ENCODE measurements at places on chromosomes 4 and X. TPM values are rescaled to one million over a fixed set of nuclear protein-coding genes. Genes with fewer than 3 reads are reported as not detected.
A peak's percentile ranks its signal among the peaks of the same experiment; 100 is the strongest.

- DNase-seq, result no peak
Measured at GRCh38 chr4:160299608-160300007, 1196.7 kb downstream of the RAPGEF2 start.

DNA sequence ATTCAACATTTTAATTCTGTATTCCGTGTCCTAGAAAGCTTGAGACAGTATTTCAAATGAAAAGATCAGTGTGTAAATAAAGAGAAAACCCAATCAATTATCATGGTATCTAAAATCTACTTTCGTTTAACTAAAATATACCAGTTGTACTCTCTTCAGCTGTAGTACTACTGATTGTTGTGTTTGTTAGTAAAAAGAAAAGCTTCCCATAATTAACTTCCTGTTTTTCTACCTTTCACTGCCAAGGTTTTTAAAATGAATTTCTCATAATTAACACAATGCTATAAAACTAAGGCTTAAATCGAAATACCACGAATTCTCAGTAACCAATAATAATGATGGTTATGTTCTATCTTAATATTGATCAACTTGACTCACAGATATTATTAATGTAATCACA is 37.4 kb downstream of the PPP3CA start:
- no peak for DNase-seq

The TEC gene
- not detected for total RNA-seq

The NPY2R gene
- total RNA-seq, result not detected

DNA sequence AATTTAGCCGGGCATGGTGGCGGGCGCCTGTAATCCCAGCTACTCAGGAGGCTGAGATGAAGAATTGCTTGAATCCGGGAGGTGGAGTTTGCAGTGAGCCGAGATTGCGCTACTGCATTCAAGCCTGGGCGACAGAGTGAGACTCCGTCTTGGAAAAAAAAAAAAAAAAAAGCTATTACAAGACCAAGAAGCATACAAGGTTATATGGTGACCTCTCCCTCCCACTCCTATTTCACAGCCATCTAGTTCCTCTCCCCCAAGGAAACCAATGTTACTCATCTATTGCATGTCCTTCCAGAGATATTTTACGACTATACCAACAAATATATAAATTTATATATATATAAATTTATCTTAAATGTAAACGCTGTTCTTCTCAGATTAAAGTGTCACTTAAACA is 3.2 kb downstream of the SLC9A7 start:
- DNase-seq, result no peak

GRCh38 chr4:93289831-93290230 is 538.7 kb upstream of the ATOH1 start:
- no peak for DNase-seq

DNA sequence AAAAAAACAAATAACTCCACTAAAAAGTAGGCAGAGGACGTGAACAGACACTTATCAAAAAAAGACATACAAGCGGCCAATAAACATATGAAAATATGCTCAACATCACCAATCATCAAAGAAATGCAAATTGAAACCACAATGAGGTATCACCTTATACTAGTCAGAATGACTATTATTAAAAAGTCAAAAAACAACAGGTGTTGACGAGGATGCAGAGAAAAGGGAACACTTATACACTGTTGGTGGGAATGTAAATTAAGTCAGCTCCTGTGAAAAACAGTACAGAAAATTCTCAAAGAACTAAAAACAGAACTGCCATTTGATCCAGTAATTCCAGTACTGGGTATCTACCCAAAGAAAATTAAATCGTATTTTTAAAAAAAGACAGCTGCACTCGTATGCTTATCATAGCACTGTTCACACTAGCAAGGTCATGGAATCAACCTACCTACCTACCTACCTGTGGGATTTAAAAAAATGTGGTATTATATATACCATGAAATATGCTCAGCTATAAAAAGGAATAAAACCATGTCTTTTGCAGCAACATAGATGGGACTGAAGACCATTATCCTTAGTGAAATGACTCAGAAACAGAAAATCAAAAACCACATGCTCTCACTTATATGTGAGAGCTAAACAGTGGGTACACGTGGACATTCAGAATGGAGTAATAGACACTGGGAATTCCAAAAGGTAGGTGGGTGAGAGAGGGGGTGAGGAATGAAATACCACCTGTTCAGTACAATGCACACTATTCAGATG is 24.8 kb upstream of the PTPN13 start:
- DNase-seq, result no peak

The CSAG3 gene
- total RNA-seq, result not detected

DNA sequence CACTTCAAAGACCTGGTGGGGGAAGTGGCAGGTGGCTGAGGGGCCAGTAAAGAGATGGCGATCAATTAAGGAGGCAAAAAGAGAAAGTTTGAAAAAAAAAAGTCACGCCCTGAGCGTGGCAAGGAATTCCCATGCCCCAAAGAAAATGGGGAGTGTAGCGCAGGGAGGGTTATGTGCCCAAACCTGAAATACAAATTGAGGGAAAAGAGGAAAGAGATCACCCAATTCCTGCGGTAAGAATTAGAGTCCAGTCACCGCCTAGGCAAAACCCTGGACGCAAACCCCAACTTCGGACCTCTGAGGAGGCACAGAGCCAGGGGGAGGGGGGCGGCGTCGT is 595 bp downstream of the ENOX2 start:
- no peak for DNase-seq

The EDA gene
- total RNA-seq, result 0.08 TPM

- DNase-seq, result peak; percentile 45
Measured at GRCh38 chr4:84804136-84804535, 162.4 kb downstream of the WDFY3 start.

- no peak for DNase-seq
Measured at GRCh38 chr4:56684320-56685050, 3.4 kb upstream of the HOPX start.

GRCh38 chr4:146654687-146655520 is 16.2 kb downstream of the POU4F2 start:
- no peak for DNase-seq

GRCh38 chrX:17826609-17827496 is 34.2 kb downstream of the RAI2 start:
- no peak for DNase-seq

DNA sequence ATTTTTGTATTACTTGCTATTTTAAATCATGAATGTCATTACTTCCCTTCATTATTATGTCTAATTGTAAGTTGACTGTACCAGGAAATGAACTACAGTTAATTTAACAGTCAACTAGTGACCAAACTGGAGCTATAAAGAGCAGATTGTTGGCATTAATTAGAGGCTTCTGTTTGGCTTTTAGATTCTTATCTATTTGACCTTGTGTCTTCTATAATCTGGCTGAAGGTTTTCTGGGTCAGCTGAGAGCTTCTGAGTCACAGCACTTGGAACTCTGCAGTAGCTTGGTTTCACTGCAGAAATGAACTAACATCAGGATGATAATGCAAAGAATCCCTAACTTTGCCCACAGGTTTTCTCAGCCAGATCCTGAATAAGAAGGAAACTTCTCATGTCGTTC is 169.2 kb upstream of the LEF1 start:
- DNase-seq, result peak; percentile 48

The C4orf33 gene
- 10.3 TPM for total RNA-seq

The GPC4 gene
- total RNA-seq, result not detected

The ETDB gene
- total RNA-seq, result not detected

- DNase-seq, result no peak
Measured at GRCh38 chrX:72139538-72139937, 7.8 kb upstream of the RTL5 start.

- DNase-seq, result no peak
Measured at GRCh38 chr4:69930768-69931167, at the start of gene CSN1S1. Gene CSN1S1 (plus strand): TSS chr4:69931068. CDS start chr4:69932556, 1,488 bp downstream.

DNA sequence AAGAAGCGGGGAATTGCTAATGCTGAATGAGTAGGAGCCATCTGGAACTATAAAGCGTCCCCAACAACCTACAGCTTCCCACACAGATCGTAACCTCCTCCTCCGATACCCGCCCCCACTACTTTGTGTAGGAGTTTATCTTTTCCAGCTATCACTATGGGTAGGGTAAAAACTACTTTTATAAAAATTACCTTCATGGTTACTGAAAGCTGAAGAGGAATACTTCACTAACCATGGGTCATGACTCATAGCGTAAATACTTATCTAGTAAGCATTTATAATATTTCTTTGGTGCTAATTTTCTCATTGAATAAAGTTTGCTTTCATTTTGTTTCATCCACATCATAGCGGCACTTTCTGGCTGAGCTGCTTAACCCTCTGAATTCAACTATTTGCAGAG is 79.4 kb upstream of the TNIP3 start:
- no peak for DNase-seq

The PUDP gene
- 19.9 TPM for total RNA-seq

DNA sequence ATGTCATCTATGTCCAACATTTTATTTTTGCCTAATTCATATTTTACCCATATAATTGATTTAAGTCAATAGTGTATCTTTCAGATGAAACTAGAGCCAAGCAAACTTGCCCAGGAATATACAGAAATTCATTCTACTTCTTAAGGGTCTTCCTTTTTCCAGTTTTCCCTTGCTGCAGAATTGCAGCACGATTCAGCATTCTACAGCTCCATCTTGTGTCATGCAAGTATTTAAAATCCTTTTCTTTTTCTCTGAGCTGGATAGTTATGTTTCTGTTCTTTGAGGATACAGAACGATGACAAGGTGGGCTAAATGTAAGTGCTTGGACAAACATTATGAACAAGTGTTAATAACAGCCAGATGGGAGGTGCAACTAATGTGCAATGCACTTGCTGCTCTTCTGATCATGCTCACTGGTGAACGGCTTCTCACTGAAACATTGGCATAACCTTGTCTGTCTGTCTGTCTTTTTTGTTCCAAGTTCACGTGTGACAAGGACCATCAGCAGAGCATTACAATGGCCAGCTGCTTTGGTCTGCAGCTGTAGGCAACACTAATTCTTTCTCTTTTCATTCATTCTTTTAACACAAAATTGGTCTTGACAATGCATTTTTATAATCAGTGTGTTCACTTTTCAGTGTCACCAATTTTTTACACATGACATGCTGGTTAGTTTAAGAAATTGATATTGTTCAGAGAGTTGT is 1821.7 kb downstream of the ARAP2 start:
- peak; percentile 3 for DNase-seq

- DNase-seq, result no peak
Measured at GRCh38 chr4:124390861-124391260, 321.7 kb downstream of the ANKRD50 start.

DNA sequence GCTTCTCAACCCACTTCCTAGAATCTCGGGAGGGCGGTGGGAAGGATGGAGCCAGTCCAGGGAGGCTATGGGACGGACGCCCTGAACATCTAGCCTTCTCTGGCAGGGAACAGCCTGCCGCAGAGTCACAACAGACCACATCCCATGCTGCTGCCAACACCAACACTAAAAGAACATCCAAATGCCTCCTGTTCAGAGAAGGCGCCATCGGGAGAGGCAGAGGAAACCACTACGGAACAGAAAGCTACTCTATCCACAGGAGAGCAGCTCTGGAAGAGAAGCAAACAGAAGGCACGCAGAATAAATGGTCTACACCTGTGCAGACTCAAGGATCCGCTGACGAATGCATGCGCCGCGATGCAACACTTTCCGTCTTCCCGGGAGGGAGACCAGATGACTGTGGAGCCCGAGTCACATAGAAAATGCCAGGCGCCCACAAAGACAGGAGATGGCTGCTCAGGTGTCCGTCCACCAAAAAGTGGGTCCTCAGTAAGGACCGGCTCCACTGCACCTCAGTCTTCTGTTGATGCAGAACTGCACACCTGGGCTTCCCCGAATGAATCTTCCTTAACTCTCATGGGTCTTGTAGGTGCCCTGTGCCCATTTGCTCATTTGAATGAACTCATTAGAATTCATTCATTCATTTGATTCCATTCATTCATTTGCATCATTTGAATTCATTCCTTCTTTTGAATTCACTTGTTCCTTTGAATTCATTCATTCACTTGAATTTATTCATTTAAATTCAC is 217.5 kb downstream of the DHRSX start:
- DNase-seq, result no peak

- DNase-seq, result peak; percentile 43
Measured at GRCh38 chrX:80812176-80812575, 2.5 kb upstream of the BRWD3 start.

DNA sequence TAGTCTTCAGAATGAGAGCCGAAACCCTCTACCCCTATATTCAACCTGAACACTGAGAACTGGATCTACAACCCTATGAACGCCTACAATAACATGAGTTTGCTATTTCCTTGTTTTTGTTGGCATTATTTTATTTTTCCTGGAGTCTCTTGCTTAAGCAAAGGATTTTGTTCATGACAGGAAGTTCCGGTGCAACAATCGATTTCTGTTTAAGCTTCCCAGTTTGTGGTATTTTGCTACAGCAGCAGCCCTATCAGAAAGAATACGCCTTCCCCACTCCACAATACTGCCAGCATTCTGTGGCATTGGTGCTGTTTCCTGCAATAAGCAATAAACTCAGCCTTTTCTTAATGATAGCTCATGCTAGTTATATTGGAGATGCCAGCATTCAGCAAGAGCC is 60.9 kb downstream of the NPY5R start:
- DNase-seq, result no peak

GRCh38 chrX:2342874-2343273 is 157.9 kb downstream of the DHRSX start:
- DNase-seq, result peak; percentile 31

GRCh38 chr4:90318193-90318592 is 191.0 kb downstream of the CCSER1 start:
- peak; percentile 84 for DNase-seq

DNA sequence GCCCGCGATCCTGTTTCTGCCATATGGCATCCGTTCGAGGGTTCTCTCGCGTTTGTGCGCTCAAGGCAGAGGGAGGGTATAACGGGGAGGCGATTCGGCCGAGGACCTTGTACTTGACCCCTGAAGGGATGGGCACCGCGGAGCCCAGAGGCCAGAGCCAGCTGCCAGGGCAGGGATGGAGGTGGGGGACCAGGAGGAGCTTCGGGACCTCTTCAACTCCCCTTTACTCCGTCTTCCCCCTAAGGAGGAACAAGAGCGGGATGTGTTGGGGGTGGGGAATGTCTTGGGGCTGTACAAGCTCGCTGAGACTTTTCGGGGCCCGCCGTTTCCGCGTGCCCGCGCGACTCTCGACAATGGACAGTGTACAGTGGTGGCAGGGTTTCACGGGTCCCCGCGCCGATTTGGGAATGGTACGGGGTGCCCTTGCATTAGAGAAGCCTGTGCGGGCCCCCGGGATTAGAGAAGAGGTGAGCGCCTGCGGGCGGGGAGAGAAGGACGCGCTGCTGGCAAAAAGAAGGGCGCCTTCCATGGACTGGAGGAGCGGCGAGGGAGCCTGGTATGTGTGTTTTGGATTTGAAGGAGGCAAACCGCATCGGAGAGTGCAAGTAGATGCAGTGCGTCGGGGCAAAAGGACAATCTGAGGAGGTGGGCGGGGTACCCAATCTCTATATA is 760 bp downstream of the UGT8 start:
- DNase-seq, result no peak

The FGFR3 gene
- total RNA-seq, result 0.77 TPM

The KIF4A gene
- total RNA-seq, result 11.7 TPM

GRCh38 chr4:184960505-184960971 is 57.8 kb upstream of the HELT start:
- DNase-seq, result no peak

- peak; percentile 46 for DNase-seq
Measured at GRCh38 chr4:176150356-176150682, 45.1 kb downstream of the SPATA4 start.
